ENCODE measurements at places on chromosomes 12 and 14. TPM values are rescaled to one million over a fixed set of nuclear protein-coding genes. Genes with fewer than 3 reads are reported as not detected.

The GARIN6 gene
- total RNA-seq, result not detected

The DLST gene
- 100 TPM for total RNA-seq

The BLOC1S1 gene
- 131 TPM for total RNA-seq

The LTBR gene
- 239 TPM for total RNA-seq

The LRRC43 gene
- 0.14 TPM for total RNA-seq

The LPAR5 gene
- total RNA-seq, result 0.71 TPM

All from A549 treated with dexamethasone at 1 μM for 4 hours (cell line).